ENCODE measurements at places on chromosomes 2 and 18. TPM values are rescaled to one million over a fixed set of nuclear protein-coding genes. Genes with fewer than 3 reads are reported as not detected.

The TTN gene
- polyA plus RNA-seq, result 266 TPM

The SS18 gene
- 24.6 TPM for polyA plus RNA-seq

The FAM161A gene
- 1.1 TPM for polyA plus RNA-seq

The NAGK gene
- polyA plus RNA-seq, result 53.5 TPM

The SKOR2 gene
- not detected for polyA plus RNA-seq

The MAL gene
- polyA plus RNA-seq, result 14.6 TPM

The RAB3GAP1 gene
- 24.4 TPM for polyA plus RNA-seq

The GPR39 gene
- not detected for polyA plus RNA-seq

The RUFY4 gene
- polyA plus RNA-seq, result not detected

The GAREM2 gene
- 1.9 TPM for polyA plus RNA-seq

The LRRTM1 gene
- polyA plus RNA-seq, result 0.72 TPM

The DARS1 gene
- 63.4 TPM for polyA plus RNA-seq

The STON1 gene
- 5.9 TPM for polyA plus RNA-seq

The PCARE gene
- 1.1 TPM for polyA plus RNA-seq

The RFTN2 gene
- polyA plus RNA-seq, result 3.1 TPM

The VWA3B gene
- 0.23 TPM for polyA plus RNA-seq

The MLPH gene
- polyA plus RNA-seq, result 138 TPM

The XIRP2 gene
- polyA plus RNA-seq, result 50.4 TPM

The DNAJB2 gene
- 57.5 TPM for polyA plus RNA-seq

The CTAGE1 gene
- 0.07 TPM for polyA plus RNA-seq

The CCDC102B gene
- 5.8 TPM for polyA plus RNA-seq

The ZSWIM2 gene
- polyA plus RNA-seq, result not detected

The LIMS2 gene
- polyA plus RNA-seq, result 178 TPM

The ZNF385B gene
- polyA plus RNA-seq, result 32.6 TPM

The XDH gene
- polyA plus RNA-seq, result not detected

The SALL3 gene
- polyA plus RNA-seq, result 0.14 TPM

The SCTR gene
- 0.50 TPM for polyA plus RNA-seq

The IKZF2 gene
- polyA plus RNA-seq, result 1.0 TPM

The NEMP2 gene
- 0.84 TPM for polyA plus RNA-seq

The PLEK gene
- 1.3 TPM for polyA plus RNA-seq

The CLASP1 gene
- polyA plus RNA-seq, result 19.1 TPM

The PLGLB2 gene
- polyA plus RNA-seq, result 0.63 TPM

The TTR gene
- 0.11 TPM for polyA plus RNA-seq

The TMEM247 gene
- polyA plus RNA-seq, result not detected

The TEX44 gene
- polyA plus RNA-seq, result not detected

The DLX2 gene
- not detected for polyA plus RNA-seq

The OXER1 gene
- polyA plus RNA-seq, result 0.68 TPM

The SERPINB5 gene
- polyA plus RNA-seq, result not detected

The CRYGC gene
- polyA plus RNA-seq, result not detected

The RAD51AP2 gene
- polyA plus RNA-seq, result 0.14 TPM

The TRIM54 gene
- 144 TPM for polyA plus RNA-seq

The PNO1 gene
- 7.0 TPM for polyA plus RNA-seq

The RAB17 gene
- 2.1 TPM for polyA plus RNA-seq

The NYAP2 gene
- polyA plus RNA-seq, result not detected

The CLEC4F gene
- polyA plus RNA-seq, result 0.36 TPM

The TSPYL6 gene
- polyA plus RNA-seq, result not detected

The SLC11A1 gene
- polyA plus RNA-seq, result 13.8 TPM

The PASK gene
- 1.1 TPM for polyA plus RNA-seq
